ENCODE measurements at places on chromosomes 12 and 14.

GRCh38 chr12:49762468-49762847 lies 21.1 kb downstream of the TMBIM6 start:
- DNase-seq = no peak

GRCh38 chr12:54786081-54786480 lies 68.2 kb upstream of the MUCL1 start:
- DNase-seq = no peak

GRCh38 chr12:81381951-81382350 lies 304.1 kb downstream of the ACSS3 start:
- DNase-seq = no peak

- no peak for DNase-seq
Measured at GRCh38 chr12:68292151-68292943, 38.9 kb upstream of the IL22 start.

DNA sequence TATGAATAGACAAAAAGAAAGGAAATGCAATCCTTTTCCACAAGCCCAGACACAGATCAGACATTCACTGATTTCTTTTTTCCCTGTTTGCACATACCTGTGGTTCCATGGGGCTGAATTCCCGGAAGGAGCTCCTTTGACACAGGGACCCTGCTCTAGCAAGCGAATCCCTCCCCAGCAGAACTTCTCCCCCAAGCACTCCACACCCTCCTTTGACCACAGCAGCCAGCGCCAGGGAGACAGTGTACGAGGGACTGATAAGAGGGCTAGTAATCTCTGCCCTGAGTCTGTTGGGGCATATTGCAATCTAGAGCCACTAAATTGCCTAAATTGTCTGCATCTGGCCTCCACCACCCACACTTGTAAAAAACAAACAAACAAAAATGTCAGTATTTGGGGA lies 83.4 kb upstream of the NTF3 start:
- DNase-seq = no peak

- no peak for DNase-seq
Measured at GRCh38 chr12:131552492-131552863, 158.4 kb upstream of the SFSWAP start.

GRCh38 chr14:22070119-22070982 lies 396.7 kb upstream of the OR4E1 start:
- DNase-seq = peak; percentile 30

DNA sequence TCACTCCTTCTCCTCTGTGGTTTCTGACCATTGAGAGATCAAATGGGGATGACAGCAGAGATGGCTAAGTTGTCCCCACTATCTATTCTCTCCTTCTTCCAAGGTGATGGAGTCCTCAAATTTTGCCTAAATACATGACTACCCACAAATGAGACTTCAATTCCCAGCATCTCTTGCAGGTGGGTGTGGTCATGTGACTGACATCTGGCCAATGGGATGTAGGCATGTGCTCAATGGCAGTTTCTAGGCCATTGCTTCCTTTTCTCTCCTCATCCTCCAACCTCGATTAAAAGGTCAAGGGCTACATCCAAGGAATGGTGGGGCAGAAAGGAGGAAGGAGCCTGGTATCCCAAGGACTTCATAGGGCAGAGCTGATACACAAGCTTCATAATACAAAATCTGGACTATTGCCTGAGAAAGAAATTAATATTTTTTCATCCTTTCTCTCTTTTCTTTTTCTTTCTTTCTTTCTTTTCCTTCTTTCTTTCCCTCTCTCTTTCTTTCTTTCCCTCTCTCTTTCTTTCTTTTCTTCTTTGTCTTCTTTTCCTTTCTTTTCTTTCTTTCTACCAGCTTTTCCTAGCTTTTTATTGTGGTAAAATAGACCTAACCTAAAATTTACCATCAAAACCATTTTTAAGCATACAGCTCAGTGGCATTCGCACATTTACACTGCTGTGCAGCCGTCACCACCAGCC lies 100.9 kb upstream of the PRB2 start:
- no peak for DNase-seq

DNA sequence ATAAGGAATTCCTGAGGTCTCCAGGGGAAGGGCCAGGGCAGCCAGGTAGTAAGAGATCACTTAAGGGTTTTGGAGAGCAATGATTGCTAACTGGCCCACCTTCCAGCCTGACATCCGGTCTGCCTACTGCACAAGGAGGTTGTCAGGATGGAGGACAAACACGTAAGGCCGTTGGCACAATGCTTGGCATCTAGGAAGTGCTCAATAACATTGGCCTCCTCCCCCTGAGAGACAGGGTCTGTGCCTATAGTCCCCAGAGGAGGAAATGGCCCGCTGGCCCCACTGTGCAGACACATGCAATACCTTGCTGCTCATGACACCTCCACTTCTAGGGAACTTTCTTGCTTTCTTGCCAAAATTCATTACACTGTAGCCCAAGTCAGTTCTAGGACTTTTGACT lies 73.2 kb downstream of the NTF3 start:
- DNase-seq = no peak

- DNase-seq = no peak
Measured at GRCh38 chr12:4323396-4323795, 2.4 kb downstream of the TIGAR start.

- DNase-seq = no peak
Measured at GRCh38 chr12:92359581-92360209, 214.0 kb upstream of the BTG1 start.

DNA sequence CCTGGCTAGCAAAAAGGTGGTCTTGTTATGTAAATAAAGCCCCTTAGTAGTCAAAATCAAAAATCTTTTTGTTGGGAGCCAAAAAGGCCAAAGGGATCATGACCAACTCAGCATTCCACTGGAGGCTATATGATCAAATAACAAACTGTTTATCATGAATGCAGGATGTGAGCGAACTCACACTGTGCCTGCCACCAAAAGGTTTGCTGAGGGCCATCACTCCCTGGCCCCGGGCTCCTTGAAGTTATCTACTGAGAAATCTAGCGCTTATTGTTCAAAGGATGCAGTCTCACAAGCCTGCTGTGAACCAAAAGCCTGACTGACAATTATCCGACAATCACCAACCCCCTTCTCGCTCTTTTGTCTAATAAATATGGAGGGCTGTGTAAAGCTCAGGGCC lies 107.2 kb upstream of the DDHD1 start:
- no peak for DNase-seq

DNA sequence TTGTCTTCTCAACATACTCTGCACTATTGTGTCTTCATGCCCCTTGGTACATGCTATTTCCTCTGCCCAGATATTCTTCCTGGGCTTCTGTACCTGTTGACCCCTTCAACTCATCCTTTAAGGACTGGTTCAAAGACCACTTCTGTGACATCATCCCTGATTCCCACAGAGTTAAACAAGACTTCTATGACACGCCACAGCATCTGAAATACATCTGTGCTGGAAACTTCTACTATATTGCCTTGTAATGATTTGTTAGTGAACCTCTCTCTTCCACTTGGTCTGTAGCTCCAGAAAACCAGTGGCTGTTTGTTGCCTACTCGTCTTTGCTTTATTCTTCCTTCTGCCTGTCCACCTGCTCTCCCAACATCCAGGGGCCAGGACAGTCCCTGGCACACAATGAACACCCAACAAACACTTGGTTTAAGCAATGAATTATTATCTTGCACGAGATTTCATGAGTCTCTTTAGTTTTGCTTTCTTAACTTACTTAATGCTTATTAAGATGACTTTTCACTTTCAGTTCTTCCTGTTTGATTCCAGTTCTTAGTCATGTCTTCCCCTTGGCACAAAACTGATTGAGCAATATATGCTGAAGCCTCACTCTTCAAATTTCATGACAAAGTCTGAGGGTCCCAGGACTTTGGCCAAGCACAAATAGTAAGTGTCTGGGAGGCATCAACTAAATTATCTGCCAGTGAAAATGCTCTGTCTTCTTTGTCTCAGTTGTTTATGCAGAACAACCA lies 485.9 kb downstream of the APAF1 start:
- DNase-seq = no peak

DNA sequence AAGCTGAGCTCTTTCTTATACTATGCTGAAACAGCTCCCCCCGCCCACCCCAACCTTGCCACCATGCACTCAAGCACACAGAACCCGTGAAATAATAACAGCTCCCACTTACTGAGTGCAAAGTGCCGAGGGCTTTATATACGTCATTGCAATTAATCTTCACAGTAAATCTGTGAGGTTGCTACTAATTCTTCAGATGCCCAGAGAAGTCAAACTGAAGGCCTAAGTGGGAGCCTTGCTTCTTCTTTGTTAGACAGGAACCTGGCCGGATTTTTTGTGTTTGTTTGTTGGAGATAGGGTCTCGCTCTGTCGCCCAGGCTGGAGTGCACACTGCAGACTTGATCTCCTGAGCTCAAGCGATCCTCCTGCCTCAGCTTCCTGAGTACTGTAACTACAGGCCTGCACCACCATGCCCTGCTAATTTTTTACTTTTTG lies 34.0 kb downstream of the VCPKMT start:
- DNase-seq = peak; percentile 33

- DNase-seq = no peak
Measured at GRCh38 chr14:104804481-104805325, 3.8 kb downstream of the ZBTB42 start.

GRCh38 chr14:100541621-100542560 lies 45.3 kb downstream of the BEGAIN start:
- DNase-seq = no peak

- peak; percentile 39 for DNase-seq
Measured at GRCh38 chr12:55932551-55932910, 1.6 kb downstream of the DGKA start.

GRCh38 chr12:51695241-51696010 lies 104.4 kb downstream of the SCN8A start:
- no peak for DNase-seq

DNA sequence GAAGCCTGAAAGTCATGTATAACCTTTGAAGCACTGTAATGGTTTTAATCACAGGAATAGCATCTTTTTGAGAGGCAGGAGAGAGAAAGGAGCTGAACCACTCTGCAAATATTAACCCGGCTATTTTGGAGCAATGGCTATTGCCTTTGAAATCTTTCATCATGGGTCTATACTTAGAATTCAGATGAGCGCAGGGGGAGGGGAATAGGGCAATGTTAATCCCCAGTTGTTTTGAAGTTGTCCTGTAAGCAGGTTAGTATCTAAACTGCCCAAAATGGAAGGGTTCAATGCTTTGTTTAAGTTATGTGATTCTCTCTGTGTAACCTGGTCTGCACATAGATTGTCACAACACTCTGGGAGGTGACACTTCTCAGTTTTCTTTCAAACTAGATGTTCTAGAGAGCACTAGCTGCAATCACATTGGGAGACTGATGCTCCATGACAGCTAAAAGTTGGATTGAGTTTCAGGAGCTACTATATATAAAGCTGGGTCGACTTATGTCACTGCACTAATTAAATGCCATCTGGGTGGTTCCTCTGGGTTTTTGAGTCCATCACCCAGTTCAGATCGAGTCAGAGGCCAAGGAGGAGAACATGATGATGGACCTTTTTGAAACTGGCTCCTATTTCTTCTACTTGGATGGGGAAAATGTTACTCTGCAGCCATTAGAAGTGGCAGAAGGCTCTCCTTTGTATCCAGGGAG lies at the start of gene MYF6:
MYF6 (plus strand) TSS at position 509 of the 704 bp plus-strand sequence; CDS start at position 595, 86 bp downstream.
- DNase-seq = no peak

- no peak for DNase-seq
Measured at GRCh38 chr12:115799610-115800009, 477.9 kb downstream of the MED13L start.

DNA sequence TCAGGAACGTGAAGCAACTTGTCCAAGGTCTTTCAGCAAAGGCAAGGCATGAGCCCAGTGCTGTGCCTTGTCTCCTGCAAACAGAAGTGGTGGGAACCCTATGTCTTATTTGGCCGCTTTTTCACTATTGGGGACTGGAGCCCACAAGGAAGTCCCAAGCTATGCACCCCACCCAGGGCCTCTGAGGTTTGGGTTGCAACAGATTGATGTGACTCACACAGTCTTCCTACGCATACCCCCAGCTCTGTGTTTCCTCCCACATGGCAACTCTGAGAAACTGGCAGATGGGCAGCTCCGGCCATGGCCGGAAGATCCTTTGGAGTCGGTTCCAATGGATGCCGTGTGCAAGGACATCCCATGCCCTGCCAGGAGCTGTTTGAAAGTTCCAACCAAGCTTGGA lies 28.3 kb upstream of the CMKLR1 start:
- DNase-seq = no peak

GRCh38 chr14:93375673-93376156 lies 28.7 kb downstream of the COX8C start:
- DNase-seq = no peak

GRCh38 chr12:71216725-71217579 lies 59.2 kb upstream of the TSPAN8 start:
- DNase-seq = no peak

- DNase-seq = no peak
Measured at GRCh38 chr14:72855913-72856312, 38.0 kb downstream of the DPF3 start.

- no peak for DNase-seq
Measured at GRCh38 chr12:104482748-104483147, 26.0 kb downstream of the CHST11 start.

DNA sequence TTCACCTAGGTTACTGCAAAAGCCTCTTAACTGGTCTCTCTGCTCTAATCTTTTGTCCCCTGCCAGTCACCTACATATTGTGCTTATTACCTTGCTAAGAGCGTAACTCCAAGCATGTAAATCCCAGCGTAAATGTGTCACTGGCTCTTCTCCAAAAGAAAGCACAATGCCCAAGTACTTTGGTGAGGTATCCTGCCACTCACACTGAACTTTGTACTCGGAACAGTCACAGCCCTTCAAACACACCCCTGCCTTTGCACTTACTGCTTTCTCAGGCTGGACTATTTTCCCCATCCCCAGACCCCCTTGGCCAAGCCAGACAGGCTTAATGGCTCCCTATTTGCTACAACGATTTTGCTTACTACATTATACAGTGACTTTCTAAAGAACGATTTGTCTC lies 31.7 kb downstream of the GALNT4 start:
- no peak for DNase-seq

- no peak for DNase-seq
Measured at GRCh38 chr12:7271893-7272514, 31.9 kb upstream of the ACSM4 start.

- no peak for DNase-seq
Measured at GRCh38 chr12:93158065-93158843, 219.5 kb upstream of the NUDT4 start.

- DNase-seq = no peak
Measured at GRCh38 chr14:93035917-93036651, 79.6 kb downstream of the ITPK1 start.

GRCh38 chr14:77102154-77102553 lies 4.1 kb downstream of the CIPC start:
- no peak for DNase-seq

DNA sequence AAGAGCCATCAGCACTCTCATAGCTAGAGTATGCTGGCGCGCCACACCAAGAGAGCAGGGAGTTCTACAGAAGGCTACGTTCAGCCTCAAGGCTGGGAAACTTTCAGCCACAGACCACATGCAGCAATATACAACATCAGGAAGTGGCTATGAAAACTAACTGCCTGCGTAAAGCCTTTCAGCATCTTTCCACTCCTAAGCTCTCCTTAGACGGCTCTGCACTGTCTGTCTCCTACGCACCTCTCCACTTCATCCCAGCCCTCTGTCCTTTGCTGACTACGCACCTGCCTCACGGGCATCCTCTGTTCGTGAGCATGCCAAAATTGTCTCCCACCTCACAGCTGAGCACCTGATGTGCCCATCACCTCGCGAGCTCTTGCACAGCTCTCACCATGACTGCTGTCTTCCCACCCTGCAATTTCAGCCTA lies 9.7 kb downstream of the MPHOSPH9 start:
- peak; percentile 37 for DNase-seq
